ENCODE measurements at places on chromosomes 6 and 20.

DNA sequence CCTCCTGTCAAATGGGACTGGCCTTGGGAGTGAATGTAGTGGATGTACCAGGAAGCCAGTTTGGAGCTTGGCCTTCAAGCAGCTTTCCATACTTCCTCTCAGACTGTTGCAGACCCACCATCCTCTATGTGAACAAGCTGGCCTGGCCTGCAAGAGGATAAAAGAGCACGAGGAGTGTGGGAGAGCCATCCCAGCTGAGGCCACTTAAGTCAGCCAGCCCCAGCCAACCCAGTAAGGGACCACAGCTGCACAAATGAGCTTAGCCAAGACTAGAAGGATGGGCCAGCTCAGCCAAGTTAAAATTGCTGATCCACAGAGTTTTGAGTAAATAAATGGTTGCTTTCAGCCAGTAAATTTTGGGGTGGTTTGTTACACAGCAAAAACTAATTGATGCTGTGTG lies 156.9 kb upstream of the SOX4 start:
- no peak for DNase-seq

- DNase-seq, result no peak
These were observed 256.4 kb upstream of the POU3F2 start for GRCh38 chr6:98578016-98578415.

GRCh38 chr6:1228754-1229191 lies 83.1 kb upstream of the FOXQ1 start:
- DNase-seq, result no peak

DNA sequence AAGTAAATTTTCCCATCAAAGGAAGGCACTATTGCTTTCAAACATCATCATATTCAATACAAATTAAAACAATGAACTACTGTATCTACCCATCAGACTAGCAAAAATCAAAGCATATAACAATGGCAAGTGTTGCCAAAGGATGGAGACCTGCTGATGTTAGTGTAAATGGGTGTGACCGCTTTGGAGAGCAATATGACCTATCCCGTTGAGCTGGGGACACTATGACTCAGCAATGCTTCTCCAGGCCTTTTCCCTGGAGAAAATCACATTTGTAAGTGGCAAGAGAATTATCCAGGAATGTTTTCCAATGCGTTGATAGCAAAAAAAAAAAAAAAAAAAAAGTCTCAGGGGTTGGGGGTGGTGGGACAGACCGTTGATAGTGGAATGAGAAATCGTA lies 46.1 kb downstream of the PHACTR3 start:
- no peak for DNase-seq

GRCh38 chr6:2035826-2036709 lies 209.3 kb downstream of the GMDS start:
- DNase-seq, result no peak
